Esophagus muscularis mucosa (tissue), 4 donors: ENCODE measurements at places on chromosomes 7 and 10. TPM values are rescaled to one million over a fixed set of nuclear protein-coding genes. Genes with fewer than 3 reads are reported as not detected.

DNA sequence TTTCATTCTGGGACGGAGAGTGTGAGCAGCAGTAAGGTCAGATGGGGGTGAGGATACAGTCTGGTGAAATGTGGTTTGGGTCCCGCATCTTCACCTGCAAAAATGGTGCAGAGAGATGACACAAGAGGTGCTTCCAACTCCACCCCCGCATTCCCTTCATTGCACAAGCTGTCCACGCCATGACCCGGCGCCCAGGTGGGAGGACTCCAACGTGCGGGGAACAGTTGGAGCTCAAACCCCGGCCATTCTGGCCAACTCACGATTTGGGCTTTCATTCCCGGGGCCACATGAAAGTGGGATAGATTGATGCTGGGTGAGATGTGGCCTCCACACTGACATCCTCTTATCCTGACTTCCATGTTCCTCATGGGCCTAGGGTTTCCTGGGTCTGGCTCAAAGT is 34.6 kb upstream of the ZNF273 start:
- DNase-seq, result no peak

- no peak for DNase-seq
These were observed 11.6 kb upstream of the CYTH3 start for GRCh38 chr7:6284055-6284400.

DNA sequence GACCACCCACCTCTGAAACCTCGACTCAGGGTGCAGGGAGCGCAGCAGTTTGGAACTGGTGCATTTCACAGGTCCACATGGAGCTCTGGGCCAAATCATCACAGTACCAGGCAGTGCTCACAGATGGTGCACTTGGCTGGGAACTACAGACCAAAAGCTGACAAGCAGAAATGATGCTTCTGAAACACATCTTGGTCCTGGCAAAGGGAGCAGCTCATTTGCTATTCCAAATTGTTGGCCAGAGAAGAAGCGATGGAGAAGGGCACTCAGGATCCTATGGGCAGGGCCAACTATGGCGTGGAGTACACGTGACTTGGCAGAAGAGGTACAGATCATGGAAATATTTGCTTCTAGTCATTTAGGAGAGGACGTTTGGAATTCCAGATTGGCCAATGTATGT is 383.9 kb downstream of the CALN1 start:
- no peak for DNase-seq

DNA sequence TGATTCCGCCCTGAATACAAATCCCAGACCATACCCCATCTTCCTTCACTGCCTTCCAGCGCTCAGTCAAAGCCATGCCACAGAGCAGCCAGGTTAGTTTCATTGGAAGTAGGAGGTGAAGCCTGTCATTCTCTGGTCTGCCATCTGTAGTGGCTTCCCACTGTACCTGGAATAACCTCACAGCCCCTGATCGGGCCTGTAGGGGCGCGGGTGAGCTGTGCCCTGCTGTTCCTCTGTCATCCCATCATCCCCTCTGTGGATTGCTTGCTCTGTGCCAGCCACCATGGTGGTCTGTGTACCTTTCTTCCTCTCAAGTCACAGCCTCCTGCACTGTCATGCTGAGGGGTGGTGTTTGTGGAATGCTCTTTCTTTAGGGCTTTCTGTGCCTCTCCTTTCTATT is 155.1 kb downstream of the ZNF22 start:
- DNase-seq, result no peak

DNA sequence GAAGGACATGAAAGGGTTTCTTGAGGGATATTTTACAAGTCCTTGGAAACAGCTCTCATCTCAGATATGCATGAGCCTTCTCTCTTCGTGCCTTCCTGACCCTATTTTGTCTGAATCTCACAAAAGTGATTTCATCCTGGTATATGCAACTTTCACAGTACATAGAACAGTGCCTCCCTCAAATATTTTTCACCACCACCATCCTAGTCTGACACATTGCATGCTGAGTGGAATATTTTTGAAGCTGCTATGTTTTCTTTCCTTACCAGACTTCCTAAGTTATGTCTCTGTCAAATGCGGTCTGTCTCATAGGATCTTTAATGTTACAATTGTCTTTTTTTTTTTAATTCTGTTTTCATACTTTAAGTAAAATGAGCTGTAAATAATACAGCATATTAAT is 673.3 kb upstream of the LRRN3 start:
- DNase-seq, result no peak

DNA sequence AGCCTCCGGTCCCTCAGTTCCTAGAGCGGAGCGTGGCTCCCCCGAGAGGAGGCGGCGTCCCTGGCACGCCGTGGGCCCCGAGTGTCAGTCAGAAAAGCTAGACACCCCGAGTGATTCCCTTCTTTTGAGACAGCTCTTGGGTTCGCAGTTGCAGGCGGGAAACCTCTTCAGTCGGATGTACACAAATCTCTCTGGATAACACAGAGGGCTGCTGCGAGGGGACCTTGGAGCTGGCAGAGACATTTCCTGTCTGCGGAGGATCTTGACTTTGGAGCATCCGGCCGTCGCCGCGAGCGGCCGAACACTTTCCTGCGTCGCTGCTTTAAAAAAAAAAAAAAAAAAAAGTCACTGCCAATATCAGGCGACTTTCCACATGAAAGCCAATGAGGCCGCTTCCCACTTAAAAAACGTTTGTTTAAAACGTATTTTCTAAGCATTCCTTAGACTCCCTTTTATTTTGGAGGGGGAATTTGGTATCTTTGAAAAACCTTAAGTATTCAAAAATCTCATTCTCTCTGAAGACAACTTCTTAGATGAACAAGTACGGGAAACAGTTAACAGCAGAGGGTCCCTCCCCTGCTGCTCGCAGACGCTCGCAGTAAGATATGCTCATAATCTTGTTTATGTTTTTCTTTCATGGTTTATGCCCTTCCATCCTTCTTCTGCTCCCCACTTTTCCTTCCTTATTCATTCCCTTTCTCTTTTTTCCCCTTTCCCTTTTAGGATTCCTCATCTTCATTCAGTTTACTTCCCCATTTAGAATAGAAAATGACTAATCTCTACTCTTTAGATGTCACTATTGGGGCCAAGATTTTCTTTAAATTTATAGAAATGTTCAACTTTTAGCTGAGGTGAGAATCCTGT is 10.0 kb downstream of the HHEX start:
- DNase-seq, result peak; percentile 91

DNA sequence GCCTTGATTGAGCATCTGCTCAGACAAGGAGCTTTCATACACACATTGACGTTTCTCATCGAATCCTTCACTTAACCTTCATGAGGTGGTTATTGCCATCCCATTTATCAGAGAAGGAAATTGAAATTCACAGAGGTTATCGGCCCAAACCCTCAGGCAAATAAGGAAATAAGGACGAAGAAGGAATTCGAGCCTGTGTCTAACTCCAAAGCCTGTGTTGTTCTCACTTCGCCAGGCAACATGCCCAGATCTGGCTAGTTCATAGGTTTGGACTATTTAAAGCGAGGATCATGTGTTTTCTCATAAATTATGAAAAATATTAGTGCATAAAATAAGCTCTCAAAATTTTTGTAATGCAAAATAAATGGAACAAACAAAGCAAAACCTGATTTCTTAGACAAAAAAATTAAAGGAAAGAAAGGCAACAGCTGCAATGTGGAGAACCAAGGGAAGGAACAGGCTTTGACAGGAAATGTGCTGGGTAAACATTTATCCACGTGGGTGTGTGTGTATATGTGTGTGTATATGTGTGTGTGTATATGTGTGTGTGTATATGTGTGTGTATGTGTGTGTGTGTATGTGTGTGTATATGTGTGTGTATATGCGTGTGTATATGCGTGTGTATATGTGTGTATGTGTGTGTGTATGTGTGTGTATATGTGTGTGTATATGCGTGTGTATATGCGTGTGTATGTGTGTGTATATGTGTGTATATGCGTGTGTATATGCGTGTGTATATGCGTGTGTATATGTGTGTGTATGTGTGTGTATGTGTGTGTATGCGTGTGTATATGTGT is 4.8 kb downstream of the UCN3 start:
- no peak for DNase-seq

The OIT3 gene
- total RNA-seq, result not detected

The NPC1L1 gene
- total RNA-seq, result not detected

The ODAD2 gene
- 0.83 TPM for total RNA-seq
